Aorta (tissue), 5 donors: ENCODE measurements at places on chromosomes 1 and 21. TPM values are rescaled to one million over a fixed set of nuclear protein-coding genes. Genes with fewer than 3 reads are reported as not detected.

ANGPTL1 gene
- 65.6 TPM for polyA plus RNA-seq

DNA sequence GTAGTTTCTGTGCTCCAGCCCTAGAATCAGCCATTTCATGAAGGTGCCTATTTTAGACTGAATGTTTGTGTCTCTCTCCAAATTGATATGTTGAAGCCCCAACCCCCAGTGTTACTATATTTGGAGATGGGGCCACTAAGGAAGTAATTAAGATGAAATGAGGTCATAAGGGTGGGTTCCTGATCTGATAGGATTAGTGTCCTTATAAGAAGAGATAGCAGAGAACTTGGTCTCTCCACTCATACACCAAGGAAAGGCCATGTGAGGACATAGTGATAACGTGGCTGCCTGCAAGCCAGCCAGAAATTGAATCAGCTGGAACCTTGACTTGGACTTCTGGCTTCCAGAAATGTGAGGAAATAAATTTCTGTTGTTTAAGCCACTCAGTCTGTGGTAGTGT, 12.3 kb downstream of the RAVER2 start:
- DNase-seq = no peak
- no peak overlapping the region for H3K4me3 ChIP-seq
- no peak overlapping the region for H3K27ac ChIP-seq
- H3K36me3 ChIP-seq = no peaks in the 10 kb centered on the region
- no peaks in the 10 kb centered on the region for H3K27me3 ChIP-seq
- peaks cover 14% of the 10 kb centered on the region for H3K4me1 ChIP-seq

- no peaks in the 10 kb centered on the region for H3K4me1 ChIP-seq
- H3K4me3 ChIP-seq = no peak overlapping the region
- H3K36me3 ChIP-seq = no peaks in the 10 kb centered on the region
- H3K27me3 ChIP-seq = no peaks in the 10 kb centered on the region
Observed at GRCh38 chr1:167862432-167863076, 51.4 kb downstream of the ADCY10 start.

DNA sequence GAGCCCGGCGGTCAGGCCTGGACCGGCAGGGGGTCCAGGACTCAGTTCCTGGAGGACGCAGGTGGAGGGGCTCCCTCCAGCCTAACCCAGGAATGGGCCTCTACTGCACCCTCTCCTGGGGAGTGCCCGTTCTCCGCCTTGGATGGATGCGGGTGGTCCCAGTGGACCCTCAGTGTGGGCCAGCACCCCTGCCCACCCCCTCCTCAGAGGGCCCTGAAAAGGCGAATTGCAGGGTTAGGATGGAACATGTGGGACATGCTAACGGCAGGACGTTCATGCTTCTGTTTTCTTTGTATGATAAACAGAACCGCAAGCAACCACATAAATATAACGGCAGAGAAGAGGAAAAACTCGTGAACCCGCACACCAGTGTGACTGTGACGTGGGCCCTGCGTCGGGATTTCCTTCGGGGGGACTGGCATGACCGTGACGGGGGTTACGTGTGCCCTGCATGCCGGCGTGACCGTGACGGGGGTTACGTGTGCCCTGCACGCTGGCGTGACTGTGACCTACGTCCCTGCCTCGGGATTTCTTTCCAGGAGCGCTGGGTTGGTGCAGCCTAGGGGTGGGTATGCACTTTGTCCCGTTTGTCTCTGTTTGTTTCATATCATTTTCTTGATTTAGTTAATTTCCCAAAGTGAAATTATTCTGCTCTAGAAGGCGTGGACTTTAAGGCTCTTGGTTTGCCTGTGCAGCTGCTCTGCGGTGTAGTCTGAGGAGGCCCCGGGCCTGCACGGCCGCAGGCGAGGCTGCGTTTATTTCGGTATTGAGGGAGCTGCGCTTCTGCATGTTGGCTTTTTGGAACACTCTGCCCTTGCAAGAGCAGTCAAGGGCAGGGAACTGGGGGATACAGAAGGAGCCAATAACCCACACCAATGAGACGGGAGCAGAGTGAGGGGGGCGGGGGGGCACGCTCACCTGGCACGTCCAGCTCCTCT, 3.1 kb downstream of the FTCD start:
- H3K4me1 ChIP-seq = no peaks in the 10 kb centered on the region
- H3K27ac ChIP-seq = no peak overlapping the region
- no peaks in the 10 kb centered on the region for H3K36me3 ChIP-seq
- DNase-seq = peak; percentile 63
- no peaks in the 10 kb centered on the region for H3K27me3 ChIP-seq

DNA sequence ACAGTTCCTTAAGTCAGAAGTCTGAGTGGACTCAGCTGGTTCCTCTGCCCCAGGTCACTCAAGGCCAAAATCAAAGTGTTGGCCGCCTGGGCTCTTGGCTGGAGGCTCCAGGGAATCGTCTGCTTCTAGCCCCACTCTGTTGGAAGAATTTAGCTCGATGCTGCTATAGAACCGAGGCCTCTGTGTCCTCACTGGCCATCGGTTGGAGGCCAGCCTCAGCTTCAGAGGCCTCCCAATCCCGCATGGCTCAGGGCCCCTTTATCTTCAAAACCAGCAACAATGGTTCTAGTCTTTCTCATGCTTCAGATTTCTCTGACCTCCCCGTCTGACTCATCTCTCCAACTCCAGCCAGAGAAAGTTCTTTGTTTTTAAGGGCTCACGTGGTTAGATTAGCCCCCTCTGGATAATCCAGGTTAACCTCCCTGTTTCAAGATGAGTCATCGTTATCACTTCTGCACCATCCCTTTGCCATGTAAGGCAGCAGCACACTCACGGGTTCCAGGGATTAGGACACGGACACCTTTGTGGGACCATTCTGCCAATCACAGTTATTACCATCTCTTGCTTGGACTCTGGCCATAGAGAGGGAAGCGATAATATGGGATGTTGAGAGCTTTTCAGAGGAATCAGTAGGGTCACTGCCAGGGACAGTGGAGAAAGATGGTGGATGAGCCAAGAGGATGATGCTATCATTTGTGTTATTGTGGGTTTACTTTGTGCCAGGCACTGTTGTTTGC, 13.6 kb downstream of the FHAD1 start:
- no peaks in the 10 kb centered on the region for H3K36me3 ChIP-seq
- no peak overlapping the region for H3K4me3 ChIP-seq
- H3K4me1 ChIP-seq = no peaks in the 10 kb centered on the region
- H3K27me3 ChIP-seq = no peaks in the 10 kb centered on the region
- peak; percentile 42 for DNase-seq
